ENCODE measurements at places on chromosomes 1 and 21. TPM values are rescaled to one million over a fixed set of nuclear protein-coding genes. Genes with fewer than 3 reads are reported as not detected.
A peak's percentile ranks its signal among the peaks of the same experiment; 100 is the strongest.

DNA sequence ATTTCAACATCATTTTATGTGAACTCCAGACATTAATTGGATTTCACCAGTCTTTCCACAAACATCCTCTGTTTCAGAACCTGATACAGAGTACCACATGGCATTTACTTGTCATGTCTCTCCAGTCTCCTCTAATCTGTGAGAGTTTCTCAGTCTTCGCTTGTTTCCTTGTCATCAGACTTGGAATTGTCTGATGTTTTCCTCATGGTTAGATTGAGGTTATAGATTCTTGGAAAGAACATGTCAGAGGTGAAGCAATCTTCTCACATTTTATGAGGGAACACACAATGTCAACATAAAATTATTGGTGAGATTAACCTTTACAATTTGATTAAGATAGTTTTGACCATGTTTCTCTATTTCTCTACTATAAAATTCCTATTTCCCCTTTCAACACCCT, 74.9 kb upstream of the TMPRSS15 start:
- DNase-seq = no peak

LRRC42 gene
- total RNA-seq = 59.4 TPM

GRCh38 chr1:97919585-97920261, 1.1 kb downstream of the DPYD start:
- DNase-seq = peak; percentile 64

DNA sequence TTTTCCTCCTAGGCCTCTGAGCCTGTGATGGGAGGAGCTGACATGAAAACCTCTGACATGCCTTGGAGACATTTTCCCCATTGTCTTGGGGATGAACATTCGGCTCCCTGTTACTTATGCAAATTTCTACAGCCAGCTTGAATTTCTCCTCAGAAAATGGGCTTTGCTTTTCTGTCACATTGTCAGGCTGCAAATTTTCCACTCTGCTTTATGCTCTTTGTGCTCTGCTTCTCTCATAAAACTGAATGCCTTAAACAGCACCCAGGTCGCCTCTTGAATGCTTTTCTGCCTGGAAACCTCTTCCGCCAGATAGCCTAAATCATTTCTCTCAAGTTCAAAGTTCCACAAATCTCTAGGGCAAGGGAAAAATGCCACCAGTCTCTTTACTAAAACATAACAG, 46.7 kb upstream of the TENT5C start:
- no peak for DNase-seq

DNA sequence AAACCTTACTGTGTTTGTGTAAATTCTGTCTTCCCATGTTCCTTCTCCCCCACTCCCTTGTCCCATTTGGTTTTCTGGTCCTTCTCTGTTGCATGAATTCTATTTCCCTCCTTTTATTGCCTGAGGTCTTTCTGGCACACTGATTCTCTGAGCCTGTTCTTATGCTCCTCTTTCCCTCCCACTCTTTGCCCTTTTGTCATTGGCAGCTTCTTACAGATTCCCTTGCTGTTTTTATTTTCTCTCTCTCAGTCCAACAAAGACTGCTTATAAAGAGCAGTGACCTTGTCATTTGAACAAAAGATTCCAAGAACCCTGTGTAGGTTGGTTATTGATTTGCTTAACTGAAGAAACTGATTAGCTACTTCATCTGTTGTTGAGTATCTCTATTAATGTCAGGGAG, 49.7 kb downstream of the GPR52 start:
- DNase-seq = no peak

DNA sequence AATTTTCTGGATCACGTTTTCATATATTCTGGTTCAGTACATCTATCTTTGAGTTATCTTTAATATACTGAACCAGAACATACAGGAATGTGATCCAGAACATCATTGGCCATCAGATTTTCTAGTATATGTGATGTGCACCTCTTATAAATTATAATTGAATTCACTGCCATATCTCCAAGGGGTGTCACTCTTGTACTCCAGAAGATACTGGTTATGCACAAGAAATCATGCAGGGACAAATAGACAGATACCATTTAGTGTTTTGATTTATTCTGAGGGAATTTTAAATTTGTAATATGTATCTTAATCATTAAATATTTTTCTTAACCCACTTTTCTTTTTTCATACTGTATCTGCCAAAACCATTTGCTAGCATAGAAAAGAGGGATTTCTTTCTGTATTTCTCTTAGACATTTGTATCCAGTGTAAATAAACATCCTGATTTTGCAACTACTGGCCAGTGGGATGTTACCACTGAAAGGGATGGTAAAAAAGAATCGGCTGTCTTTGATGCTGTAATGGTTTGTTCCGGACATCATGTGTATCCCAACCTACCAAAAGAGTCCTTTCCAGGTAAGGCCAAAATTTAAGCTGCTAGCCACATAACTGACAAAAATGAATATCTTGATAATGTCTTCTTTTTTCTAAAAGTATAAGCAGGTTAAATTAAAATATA, 16.7 kb downstream of the FMO3 start:
- peak; percentile 33 for DNase-seq

GRCh38 chr1:193827516-193827915, 641.1 kb upstream of the B3GALT2 start:
- DNase-seq = no peak

- peak; percentile 34 for DNase-seq
These were observed 48.5 kb upstream of the ACOT11 start for GRCh38 chr1:54499360-54500106.

DCDC2B gene
- not detected for total RNA-seq

BRDT gene
- total RNA-seq = not detected

DNA sequence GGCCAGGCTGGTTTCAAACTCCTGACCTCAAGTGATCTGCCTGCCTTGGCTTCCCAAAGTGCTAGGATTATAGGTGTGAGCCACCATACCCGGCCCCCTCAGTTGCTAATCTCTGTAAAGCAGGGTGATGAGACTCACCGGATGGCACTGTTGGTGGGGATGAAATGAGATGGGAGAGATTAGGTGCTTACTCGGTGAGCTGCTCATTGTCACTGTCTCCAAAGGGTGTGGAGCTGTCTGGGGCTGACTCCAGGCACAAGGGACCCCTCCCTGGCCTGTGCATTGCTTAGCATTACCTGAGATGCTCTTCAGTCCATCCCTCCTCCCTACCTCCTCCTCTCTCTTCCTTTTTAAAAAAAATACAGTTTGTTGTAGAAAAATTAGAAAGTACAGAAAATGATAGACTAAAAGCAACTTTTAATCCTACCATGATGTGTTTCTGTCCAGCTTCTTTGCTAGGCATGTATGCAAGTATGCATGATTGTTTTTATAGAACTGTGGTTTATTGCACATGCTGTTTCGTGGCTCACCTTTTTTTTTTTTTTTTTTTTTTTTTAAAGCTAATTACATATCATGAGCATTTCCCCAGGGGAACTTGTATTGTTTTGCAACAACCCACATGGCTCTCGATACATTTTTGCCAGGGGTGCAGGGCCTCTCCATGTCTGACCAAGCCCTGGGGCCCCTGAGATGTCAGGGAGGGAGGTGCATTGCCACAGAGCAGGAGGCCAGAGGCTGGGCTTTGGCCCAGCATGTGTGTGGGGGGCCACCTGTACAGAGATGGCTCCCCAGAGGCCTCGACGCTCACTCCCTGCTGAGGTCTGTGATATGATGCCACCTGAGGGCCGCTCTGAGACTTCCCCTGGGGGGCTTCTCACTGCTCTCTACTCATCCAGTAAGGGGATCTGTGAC, 55.4 kb downstream of the ARHGEF10L start:
- DNase-seq = peak; percentile 47

DNA sequence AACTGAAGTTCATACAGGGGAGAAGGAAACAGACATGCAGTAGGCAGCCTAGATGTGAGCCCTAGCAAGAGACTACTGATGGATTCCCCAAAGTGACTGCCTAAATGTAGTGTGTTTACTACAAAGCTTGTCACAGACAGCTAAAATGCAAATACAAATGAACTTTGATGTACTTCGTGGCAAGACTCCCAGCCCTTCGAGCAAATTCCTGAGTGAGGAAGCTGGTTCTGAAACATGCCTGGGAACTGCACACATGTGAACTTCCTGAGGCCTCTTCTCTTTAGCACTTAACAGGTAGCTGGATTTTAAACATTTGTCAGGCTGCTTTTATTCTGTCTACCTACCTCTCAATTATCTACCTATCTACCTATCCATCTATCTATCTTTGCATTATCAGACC, 6.7 kb upstream of the IRF2BP2 start:
- peak; percentile 57 for DNase-seq

DNA sequence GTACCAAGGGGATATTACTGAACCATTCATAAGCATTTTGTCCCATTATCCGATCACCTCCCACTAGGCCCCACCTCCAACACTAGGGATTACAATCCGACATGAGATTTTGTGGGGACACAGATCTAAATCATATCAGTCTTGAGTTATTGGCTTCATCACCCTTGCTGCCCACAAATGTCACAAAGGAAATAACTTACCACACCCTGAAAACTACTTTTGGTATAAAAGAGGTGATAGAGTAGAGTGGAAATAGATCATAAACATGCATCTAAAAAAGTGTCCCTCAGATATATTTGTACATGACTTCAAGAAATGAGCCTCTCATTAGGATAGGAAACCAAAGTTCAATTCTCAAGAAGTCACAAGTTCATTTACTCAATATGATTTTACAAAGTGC, 22.6 kb upstream of the FCRL3 start:
- DNase-seq = no peak

DNA sequence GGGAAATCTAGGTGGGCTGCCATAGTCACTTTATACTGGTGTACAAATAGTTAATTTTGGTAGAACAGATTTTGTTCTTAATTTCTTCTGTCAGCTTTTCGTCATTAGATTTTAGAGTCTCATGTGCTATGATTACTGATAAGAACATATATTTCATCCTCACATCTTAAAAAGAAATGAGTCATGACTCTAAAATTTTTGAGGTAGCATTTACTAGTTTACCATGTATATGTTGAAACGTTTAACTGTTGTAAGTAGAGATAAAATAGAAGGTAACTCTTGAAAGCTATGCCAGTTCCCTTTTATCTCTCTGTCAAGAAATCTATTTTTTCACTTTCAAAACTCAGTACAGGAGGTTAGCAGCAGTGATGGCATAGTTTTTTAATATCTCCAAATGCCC, 53.4 kb downstream of the KLHL20 start:
- DNase-seq = no peak

DNA sequence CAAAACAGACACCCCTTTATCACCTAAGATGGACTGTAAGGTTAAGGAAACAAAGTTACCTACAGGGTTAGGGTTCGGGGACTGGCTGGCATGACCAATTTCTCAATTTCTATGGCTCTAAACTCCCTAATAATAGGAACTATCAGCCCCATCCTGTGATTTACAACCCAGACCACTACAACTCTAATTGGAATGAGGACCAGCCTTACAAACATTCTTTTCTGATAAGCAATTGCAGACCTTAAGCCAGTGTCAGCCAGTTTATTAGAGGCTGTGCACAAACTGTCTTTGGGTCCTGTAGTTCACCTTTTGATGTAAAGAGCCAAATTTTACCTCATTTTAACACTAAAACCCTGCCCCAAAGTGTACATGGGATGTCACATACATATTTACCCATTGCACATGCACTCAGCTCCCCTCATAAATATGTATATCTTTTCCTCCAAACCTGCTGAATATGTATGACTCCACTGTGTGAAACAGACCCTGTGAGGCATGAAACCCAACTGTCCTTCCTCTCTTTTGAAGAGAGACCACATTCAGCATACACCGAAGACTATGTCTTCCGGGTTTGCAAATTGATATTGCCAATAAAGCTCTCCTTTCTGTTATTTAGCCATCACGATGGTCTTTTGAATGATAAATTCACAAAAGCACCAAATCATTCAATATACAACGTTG, 7.3 kb upstream of the APP start:
- DNase-seq = no peak

GRCh38 chr1:180593382-180593781, 34.6 kb downstream of the OVAAL start:
- no peak for DNase-seq
